ENCODE measurements at places on chromosomes 11 and 22.

DNA sequence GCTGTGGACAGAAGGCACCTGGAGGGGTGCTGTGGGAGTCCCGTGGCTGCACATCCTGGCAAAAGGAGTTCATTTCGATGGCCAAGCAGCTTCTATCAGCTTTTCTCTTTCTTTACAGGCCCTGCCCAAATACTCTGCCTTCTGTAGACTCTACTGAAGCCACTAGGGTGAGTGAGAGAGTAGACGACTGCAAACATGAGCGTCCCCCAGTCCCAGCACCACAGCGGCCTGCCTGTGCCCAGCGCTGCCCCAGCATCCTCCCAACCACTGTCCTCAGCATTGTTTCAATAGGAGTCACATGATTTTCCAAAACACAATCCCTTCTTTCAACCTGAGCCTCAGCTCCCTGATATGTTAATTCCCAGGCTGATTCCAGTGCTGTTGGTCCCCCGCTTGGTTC lies 110.0 kb downstream of the KIRREL3 start:
- no peak for DNase-seq

- no peak for DNase-seq
Observed at GRCh38 chr11:57214098-57214417, 23.0 kb downstream of the APLNR start.

GRCh38 chr22:27433099-27433498 lies 368.5 kb downstream of the MN1 start:
- DNase-seq = no peak

- DNase-seq = no peak
Observed at GRCh38 chr11:119684361-119685110, 44.5 kb downstream of the NECTIN1 start.

DNA sequence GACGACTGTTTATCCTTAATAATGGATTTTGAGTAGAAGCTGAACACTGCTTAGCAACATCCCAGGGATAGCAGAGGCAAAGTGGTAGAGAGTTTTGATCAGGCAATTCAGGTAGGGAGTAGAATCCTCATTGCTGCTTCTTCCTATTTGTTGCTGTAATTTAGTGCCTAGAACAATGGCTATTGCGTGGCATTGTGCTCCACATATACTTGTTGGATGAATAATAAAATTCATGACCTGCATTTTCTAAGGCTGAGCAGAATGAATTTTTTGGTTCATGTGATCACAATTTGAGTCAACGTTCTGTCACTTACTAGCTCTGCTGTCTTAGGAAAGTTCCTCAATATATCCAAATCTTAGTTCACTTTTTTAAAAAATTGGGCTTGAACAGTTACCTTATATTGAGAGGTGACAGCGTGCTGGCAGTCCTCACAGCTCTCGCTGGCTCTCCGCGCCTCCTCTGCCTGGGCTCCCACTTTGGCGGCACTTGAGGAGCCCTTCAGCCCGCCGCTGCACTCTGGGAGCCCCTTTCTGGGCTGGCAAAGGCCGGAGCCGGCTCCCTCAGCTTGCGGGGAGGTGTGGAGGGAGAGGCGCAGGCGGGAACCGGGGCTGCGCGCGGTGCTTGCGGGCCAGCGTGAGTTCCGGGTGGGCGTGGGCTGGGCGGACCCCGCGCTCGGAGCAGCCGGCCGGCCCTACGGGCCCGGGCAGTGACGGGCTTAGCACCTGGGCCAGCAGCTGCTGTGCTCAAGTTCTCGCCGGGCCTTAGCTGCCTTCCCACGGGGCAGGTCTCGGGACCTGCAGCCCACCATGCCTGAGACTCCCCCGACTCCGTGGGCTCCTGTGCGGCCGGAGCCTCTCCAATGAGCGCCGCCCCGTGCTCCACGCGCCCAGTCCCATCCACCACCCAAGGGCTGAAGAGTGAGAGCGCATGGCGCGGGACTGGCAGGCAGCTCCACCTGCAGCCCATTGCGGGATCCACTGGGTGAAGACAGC lies 350.6 kb downstream of the ETS1 start:
- no peak for DNase-seq

- peak; percentile 19 for DNase-seq
Observed at GRCh38 chr11:77619576-77620198, 17.9 kb downstream of the CLNS1A start.

- no peak for DNase-seq
Observed at GRCh38 chr11:8686325-8686724, 3.7 kb downstream of the RPL27A start.

GRCh38 chr11:77106321-77106720 lies 3.7 kb downstream of the OMP start:
- no peak for DNase-seq

- DNase-seq = no peak
Observed at GRCh38 chr11:17764446-17765218, 30.1 kb downstream of the KCNC1 start.

GRCh38 chr11:45933131-45933831 lies 10.8 kb downstream of the LARGE2 start:
- no peak for DNase-seq

GRCh38 chr22:30305906-30306626 lies 16.8 kb upstream of the CASTOR1 start:
- no peak for DNase-seq

DNA sequence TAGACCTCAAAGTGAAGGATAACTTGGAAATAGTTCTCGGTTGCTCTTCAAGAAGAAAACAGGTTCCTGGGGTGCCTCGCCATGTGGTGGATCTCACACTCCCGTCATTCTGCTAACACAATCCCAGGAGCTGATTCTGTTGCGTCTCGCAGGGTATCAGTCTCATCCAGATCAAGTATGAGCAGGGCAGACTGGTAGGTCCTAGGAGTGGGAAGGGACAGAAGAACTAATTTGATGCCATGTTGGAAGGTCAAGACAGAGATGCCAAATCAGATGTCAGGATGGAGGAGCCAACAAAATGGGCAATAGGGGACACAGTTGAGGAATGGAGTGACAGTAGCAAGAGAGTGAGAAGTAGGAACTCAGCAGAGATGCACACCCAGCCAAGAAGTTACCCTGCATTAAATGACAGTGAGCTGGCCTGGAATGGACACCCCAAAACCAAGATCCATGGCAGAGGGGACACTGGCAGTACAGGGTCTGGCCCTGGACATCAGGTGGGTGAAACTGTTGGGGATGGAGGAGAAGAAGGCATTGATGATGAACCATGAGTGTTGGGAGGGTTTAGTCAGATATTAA lies 76.2 kb downstream of the BDNF start:
- no peak for DNase-seq

- no peak for DNase-seq
Observed at GRCh38 chr22:40588726-40589125, 47.8 kb downstream of the MRTFA start.

- no peak for DNase-seq
Observed at GRCh38 chr22:24836282-24836681, 30.3 kb downstream of the SGSM1 start.

DNA sequence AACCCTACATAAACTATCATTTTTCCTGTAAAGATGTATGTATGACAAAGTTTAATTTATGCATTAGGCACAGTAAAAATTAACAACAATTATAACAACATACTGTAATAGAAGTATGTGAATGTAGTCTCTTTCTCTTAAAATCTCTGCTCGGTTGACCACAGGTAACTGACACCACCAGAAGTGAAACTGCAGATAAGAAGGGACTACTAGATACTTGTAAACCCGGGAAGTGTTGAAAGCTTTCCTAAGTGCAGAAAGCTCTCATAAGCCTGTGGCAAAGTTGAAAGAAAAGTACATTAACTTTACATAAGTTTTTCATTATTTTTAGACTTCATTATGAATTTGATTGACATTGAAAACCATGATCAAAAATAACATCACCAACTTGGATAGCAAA lies 1173.3 kb downstream of the LRRC4C start:
- DNase-seq = no peak

- no peak for DNase-seq
Observed at GRCh38 chr11:16863389-16863788, 124.9 kb downstream of the C11orf58 start.

DNA sequence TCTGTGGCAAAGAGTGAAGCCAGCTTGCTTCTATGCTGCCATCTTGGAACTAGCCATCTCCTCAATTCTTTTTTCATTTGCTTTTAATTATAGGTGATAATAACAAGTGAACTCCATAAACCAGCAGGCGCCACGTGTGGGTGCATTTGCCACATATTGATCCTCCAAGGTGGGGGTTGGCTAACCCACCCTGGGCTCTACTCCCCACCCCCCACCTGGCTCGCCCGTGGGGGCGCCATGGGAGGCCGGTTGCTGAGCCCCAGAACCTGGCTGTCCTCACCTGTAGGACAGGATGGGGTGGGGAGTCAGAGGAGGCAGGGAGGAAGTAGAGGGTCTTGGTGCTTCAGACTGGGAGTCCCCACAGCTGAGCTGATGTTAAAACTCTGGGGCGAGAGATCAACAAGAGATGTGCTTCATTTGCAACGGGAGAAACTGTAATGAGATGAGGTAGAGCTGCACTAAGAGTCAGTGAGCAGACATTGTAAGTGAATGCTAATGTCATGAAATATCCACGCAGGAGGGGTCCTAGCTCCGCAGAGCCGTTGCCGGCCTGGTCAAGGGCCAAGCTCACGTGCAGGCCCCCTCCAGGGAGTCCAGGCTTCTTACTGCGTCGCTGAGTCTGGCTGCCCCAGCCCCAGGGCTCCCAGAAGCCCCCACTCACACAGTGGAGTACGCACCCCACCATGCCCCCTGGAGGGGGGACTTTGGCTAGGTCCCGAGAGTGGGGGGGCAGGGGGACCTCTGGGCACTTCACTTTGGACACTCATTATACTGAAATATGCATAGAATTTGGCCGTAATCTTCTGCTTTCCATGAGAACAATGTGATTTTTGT lies 59.4 kb downstream of the BRD1 start:
- no peak for DNase-seq

DNA sequence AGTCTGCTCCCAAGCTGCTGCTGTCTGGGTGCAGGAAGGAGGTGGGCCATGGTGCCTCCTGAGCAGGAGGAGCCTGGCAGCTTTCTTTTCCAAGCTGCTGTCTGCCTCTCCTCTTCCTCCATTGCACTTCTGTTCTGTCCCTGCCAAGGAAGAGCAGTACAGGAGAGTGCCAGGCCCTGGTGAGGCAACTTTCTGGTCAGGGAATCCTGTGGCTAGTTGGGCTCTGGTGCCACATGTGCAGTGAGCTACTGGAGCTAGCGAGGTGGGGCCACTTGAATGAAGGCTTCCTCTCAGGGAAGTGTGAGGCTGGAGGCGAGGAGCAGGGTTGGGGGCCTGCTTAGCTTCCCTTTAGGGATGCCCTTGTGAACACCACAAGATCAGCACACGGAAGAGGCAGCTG lies 90.0 kb downstream of the TSPAN18 start:
- DNase-seq = no peak

- no peak for DNase-seq
Observed at GRCh38 chr11:95700471-95700817, 89.1 kb downstream of the FAM76B start.

GRCh38 chr22:37083914-37084313 lies 25.6 kb downstream of the TMPRSS6 start:
- no peak for DNase-seq

GRCh38 chr11:62627713-62628112 lies 5.9 kb upstream of the B3GAT3 start:
- no peak for DNase-seq

DNA sequence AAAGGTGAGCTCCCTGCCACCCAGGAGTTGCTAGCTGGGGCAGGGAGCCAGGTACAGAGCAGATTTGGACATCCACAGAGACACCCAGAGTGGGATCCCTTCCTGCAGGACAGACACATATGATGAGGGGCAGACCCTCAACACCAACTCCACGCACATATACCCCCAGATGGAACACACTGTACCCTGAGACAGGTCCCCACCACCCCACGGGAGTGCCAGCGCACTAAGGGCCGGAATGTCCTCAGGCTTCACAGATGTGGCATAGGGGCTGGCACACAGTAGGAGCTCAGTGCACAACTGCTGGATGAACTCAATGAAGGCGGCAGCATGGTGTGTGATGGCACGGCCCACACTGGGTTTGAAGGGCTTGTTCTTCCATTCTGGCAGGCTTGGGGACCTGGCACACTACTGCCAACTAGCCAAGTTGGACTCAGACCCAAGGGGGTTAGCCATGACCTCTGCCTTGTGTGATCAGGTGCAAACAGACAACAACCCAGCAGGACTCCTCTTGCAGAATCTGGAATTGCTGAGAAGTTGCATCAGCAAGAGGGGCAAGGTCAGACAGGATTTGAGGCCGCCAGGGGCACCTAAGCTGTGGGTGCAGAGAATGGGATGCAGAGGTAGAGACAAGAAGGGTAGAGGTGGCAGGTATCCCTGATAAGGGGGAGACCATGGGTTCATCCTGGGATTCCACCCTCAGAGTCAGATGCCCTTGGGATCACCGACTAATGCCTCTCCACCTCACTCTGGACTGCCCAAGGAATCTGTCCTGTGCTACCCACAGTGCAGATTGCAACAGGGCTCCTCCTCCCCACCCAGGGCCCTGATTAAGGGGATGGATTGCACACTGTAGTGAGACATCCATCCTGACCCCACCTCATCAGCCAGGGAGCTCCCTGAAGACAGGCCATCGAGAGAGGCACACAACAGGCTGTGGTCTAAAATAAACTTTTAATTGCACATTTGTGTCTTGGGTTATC lies 2.4 kb downstream of the C22orf15 start:
- DNase-seq = no peak

- DNase-seq = no peak
Observed at GRCh38 chr11:86810288-86810687, 9.9 kb downstream of the PRSS23 start.

- no peak for DNase-seq
Observed at GRCh38 chr11:16312233-16312765, 44.0 kb downstream of the SOX6 start.

DNA sequence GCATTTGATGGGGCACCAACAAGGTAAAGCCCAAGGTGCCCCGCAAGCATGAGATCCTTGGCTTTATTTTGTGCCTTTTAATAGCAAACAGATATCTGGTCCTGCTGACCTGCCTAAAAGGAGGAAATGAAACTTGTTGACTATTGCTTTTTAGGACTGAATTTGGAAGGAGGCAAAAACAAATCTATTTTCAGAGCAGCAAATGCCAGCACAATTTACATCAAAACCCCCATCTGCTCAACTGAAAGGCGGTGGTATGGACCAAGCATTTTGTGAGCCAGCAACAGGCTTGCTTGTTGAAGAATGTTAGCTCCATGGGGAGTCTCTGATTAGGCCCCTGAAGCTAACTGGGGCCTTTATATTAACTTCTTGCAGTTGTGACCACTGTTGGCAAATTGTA lies 192.6 kb upstream of the E2F8 start:
- DNase-seq = no peak

GRCh38 chr11:118742304-118742703 lies 48.7 kb downstream of the DDX6 start:
- DNase-seq = no peak

- no peak for DNase-seq
Observed at GRCh38 chr11:102399189-102399588, 52.2 kb downstream of the BIRC2 start.

- no peak for DNase-seq
Observed at GRCh38 chr11:69010964-69011623, 2.0 kb downstream of the MRGPRF start.

GRCh38 chr11:36398231-36398953 lies 102.3 kb downstream of the PRR5L start:
- DNase-seq = peak; percentile 32

- no peak for DNase-seq
Observed at GRCh38 chr11:70292166-70292565, 21.7 kb downstream of the PPFIA1 start.

- no peak for DNase-seq
Observed at GRCh38 chr11:128614026-128614425, 26.7 kb upstream of the ETS1 start.

- no peak for DNase-seq
Observed at GRCh38 chr11:10926801-10927211, 69.0 kb upstream of the ZBED5 start.

- DNase-seq = no peak
Observed at GRCh38 chr11:112453601-112454577, 193.2 kb upstream of the PLET1 start.

Measured in DMS79 (cell line).